C1 segment of cervical spinal cord (tissue), 14 donors: ENCODE measurements at places on chromosomes 5 and 9.
A peak's percentile ranks its signal among the peaks of the same experiment; 100 is the strongest.

DNA sequence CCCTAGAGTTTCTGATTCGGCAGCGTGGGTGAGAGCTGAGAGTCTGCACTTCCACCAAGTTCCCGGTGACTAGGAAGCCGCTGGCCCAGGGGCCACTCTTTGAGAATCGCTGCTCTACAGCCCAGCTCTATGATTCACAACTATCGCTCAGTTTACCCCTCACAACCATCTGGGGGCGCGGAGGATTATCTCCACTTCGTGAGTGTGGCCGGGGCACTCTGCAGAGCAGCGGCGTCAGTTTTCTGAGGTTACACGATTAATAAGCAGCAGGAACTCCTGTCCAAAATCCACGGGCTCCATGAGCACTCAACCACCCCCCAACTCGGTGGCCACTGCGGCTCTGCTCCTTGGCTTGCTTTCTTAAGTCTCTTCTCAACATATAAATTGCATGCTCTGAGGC, 19.3 kb downstream of the CORO2A start:
- no peak for DNase-seq

DNA sequence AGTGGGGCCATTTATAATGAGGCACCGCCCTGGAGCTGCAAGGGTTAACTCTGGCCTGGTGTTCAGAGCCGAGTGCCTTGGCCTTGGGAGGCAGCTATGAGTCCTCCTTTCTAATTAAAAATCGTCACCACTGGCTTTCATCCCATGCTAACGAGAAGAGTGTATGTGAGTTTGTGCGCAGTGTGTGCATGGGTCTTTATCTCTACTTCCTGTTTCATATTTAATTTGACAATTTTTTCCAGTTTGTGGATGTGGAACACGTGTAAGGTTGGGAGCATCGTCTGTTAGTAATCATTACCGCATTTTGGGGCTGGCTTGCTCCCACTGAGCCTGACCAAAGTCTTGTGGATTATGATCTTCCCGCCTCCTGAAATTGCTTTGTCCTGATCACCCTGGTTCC, 76.4 kb downstream of the NDFIP1 start:
- DNase-seq = no peak

DNA sequence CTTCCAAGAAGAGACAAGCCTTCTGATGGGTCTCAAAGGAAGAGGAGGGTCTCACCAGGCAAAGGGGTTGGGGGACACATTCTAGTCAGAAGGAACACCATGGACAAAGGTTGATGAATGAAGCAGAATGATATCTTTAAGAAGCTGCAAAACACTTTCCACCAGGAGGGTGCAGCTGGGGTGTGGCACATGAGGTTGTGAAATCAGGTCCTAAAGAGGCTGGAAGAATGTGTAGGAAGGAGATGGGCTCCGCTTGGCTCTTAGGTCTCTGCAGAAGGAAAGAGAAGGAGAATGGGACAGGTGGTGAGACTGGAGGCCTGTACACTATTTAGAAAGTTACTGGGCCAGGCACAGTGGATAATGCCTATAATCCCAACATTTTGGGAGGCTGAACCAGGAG, 328.6 kb downstream of the PDE4D start:
- DNase-seq = no peak

DNA sequence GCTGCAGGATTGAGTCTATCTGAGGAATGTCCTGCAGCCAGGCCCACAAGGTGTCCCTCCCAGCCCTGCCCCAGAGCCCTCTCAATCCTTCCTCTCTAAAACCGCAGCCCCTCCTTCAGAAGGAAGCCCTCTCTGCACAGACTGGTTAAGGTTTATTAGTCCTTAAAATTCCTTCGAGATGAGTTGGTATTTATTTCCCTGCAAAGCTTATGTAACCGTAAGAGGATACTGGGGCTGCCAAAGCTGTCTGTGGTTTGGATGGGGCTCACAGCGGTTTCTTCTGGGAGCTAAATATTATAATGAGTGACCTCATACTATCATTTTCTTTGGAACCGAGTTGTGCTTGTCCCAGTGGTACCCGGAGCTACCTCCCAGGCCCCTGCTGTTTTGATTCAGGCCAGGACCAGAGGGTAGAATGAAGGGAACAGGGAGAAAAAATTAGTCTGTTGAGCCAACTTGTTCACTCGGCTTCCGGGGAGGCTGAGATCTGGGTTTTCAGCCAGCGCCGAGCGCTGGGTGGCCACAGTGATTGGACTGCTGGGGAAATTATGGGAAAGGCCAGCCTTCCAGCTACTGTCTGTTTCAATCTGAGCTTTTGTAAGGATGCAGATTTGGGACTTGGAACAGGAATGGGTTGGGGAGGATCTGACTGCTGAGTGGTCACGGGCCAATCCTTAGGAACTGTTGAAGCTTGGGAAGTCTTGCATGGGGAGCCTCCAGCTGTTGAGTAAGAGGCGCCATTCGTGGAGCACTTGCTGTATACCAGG, 107.5 kb downstream of the NDFIP1 start:
- no peak for DNase-seq

GRCh38 chr9:9117866-9118265, 1318.3 kb upstream of the DMAC1 start:
- no peak for DNase-seq

DNA sequence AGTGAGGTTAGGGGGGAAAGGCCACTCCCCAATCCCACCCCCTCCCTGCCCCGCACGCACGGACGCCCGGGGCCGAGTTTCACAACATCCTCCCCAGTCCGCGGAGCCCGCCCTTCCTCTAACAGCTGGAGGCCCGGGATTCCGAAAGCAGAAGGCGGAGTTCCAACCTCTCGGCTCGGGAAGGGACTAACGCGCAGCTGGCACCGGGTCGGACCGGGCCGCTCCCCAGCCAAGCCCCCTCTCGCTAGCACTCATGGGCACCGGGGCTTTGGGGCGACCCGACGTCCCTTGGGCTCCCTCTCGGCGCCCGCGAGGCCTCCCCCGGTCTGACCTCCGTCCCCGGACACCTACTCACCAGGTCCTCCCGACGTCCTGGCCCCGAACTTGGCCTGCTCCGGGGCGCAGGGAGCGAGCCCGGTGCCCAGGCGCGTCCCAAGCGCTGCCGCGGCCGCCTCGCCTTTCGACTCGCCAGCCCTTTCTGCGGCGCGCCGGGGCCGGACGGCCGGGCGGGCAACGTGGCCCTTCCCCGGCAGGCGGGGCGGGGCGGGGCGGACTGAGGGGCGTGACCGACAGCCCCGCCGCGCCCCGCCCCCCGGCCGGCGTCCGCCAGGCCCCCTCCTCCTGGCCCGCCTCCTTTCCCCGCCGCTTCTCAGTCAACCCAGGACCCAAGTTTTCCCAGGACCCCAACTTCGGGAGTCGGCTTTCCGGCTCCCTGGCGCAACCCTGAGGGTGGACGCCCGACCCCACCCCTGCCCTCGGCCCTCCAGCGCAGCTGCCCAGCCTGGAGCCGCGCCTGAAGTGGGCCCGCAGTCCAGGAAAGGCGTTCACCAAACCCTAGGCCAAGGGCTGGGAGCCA, at the start of gene MGAT1:
TSS of gene MGAT1 (minus strand) at position 482 of the 856 bp plus-strand sequence. CDS start 9,835 bp downstream, outside the sequence.
- peak; percentile 74 for DNase-seq

DNA sequence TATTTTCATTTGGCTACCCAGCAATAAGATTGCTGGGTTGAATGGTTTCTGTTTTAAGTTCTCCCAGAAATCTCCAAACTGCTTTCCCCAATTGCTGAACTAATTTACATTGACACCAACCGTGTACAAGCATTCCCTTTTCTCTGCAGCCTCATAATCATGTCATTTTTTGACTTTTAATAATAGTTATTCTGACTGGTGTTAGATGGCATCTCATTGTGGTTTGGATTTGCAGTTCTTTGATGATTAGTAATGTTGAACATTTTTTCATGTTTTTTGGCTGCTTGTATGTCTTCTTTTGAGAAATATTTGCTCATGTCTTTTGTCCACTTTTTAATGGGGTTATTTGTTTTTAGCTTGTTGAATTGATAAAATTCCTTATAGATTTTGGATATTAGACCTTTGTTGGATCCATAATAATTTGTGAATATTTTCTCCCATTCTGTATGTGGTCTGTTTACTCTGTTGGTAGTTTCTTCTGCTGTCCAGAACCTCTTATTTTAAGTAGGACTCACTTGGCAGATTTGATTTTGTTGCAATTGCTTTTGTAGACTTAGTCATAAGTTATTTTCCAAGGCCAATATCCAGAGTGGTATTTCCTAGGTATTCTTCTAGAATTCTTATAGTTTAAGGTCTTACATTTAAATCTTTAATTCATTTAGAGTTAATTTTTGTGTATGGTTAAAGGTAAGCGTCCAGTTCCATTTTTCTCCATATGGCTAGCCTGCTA, 793.7 kb downstream of the BRINP1 start:
- DNase-seq = no peak

GRCh38 chr5:10518347-10518746, 45.5 kb upstream of the ANKRD33B start:
- DNase-seq = no peak

DNA sequence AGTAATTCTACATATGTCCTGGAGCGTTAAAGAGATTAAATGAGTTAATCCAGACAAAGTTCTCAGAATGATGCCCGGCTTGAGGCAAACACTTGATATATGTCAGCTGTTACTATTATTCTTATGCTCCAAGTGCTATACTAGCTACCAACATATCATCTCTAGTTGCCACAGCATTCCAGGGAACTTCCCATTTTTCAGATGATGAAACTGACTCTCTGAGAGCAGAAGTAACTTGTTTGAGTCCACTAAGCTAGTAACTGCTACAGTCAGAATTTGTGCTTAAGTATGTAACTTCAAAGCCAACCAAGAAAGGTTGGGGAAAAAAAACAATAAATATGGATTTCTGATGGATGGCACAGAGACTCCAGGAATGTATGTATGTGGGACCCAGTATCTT, 98.1 kb downstream of the CDK5RAP2 start:
- no peak for DNase-seq

DNA sequence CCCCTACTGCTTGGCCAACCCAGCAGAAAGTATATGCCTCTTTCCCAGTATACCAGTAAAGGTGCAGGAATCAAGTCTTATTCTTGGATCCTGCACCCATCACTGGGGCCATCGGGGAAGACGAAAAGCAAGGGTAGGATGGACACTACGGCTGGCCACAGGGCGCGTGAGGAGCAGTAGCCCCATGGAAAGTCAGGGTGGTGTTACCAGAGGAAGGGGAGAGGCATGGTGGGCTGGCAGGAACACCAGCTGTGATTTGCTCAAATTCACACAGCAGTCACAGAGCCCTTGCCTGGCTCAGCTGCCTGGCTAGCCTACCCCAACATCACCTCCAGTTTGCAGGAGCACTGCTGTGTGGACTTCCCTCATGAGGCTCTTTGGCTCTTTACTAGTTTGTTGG, 34.5 kb upstream of the SAP30L start:
- DNase-seq = no peak

DNA sequence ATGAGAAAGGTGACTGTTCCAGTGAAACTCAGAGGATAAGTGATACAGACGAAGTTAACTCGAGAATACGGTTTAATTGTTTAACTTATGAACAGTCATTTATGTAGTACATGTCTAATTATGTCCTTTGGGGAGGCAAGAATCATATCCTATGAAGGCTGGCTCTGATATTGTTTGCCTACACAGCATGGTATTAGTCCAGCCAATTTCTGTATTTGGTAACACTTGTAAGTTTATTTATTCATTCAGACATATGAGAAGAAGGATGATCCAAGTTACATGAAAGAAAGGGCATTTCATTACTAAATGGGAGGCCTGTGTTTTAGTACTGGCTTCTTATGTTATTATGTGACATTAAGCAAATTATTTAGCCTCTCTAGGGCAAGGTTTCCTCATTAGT, 199.7 kb downstream of the NNT start:
- no peak for DNase-seq

DNA sequence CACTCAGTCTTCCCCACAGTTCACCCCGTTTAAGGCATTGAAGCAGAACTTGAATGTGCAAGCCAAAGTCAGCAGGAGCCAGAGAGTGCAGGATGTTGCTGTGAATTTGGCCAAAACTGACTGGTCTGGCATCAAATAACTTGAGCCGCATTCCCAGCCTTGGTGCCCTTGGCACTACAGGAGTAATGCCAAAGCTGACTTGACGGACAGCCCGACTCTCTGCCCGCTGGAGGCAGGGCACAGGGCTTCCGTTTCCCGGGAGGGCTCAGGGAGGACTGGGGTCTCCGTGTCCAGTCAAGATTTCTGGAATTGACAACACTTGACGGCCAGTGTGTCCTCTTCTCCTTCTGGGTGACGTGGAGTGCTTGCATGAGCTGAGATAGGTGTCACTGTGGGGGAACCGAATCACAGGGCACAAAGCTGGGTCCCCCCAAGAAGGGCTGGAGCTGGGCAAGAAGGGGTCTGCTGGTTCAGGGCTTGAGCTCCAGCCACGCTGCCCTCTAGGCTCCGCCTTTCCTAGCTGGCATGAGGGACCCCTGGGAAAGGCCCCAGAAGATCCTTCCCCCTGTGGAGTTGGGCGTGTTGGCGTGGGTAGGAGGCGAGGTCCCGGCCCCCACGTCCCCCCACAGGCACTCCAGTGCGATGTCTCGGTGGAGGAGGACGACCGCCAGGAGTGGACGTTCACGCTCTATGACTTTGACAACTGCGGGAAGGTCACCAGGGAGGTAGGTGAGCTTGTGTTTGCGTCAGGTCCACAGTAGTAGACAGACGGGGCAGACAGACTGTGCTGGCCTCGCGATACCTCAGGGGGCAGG, 25.2 kb downstream of the NKD2 start:
- no peak for DNase-seq

DNA sequence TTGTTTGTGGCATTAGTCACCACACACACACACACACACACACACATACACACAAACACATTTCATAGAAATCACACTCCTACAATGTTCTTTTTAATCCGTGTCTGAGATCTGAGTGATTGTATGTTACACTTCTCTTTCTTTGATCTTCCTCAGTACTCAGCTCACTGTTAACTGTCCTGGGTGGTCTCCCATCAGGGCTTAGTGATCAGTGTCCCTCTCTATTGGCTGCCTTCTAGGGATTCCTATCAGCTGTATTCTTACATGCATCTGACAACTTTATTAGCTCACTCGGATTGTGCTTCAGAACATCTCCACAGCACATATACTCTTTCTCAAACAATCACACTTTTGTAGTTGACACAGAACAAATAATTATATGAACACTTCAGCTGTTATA, 170.2 kb upstream of the POU5F2 start:
- no peak for DNase-seq

DNA sequence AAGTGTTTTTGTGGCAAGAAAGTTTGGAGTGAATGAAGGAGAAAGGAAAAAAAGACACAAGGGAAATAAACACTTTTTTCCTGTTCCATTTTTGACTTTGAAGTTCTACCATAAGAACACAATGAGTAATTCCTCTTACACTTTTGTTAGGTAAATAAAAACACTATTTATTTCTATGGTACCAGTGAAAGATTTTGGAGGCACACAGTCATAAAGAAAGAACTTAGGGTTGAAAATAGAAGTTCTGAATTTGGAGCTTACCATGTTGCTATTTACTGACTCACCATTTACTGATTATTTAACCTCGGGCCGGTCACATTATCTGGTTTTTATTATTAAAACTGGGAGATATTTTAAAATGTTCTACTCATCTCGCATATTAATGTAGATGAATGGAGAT, 367.8 kb downstream of the TLE1 start:
- no peak for DNase-seq

DNA sequence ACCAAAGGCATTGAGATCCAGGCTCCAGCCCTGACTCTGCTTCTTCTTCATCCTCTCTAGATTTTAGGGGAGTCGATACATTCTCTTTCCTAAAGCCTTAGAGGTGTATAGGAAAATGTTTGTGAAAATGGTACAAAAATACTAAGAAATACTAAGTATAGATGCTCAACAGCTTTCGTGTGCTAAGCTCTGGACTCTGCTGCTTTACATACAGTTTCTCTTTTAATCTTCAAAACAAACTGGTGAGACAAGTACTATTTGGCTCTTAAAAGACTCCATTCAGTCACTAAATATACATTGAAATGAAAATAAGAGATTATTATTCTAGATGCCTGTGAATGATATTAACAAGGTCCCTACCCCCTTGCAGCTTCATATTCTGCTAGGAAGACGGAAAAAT, 174.5 kb upstream of the TRPM3 start:
- DNase-seq = no peak

GRCh38 chr9:80701061-80701460, 988.3 kb downstream of the TLE1 start:
- DNase-seq = no peak
